ENCODE measurements at places on chromosomes 16 and 17. TPM values are rescaled to one million over a fixed set of nuclear protein-coding genes. Genes with fewer than 3 reads are reported as not detected.

The HSD17B1 gene
- total RNA-seq, result 0.80 TPM

GRCh38 chr17:39636587-39636926, 387 bp upstream of the STARD3 start:
- no peaks in the 10 kb centered on the region for H3K36me3 ChIP-seq
- H3K27ac ChIP-seq, result peak overlapping the region; percentile 92
- peak overlapping the region; percentile 94 for H3K4me3 ChIP-seq

The C17orf113 gene
- total RNA-seq, result 0.55 TPM

- no peaks in the 10 kb centered on the region for H3K36me3 ChIP-seq
- DNase-seq, result no peak
- H3K4me3 ChIP-seq, result no peak overlapping the region
- peaks cover 28% of the 10 kb centered on the region for H3K4me1 ChIP-seq
- no peaks in the 10 kb centered on the region for H3K27me3 ChIP-seq
- H3K27ac ChIP-seq, result no peak overlapping the region
Observed at GRCh38 chr17:46109603-46110189, 83.5 kb downstream of the KANSL1 start.

- H3K27me3 ChIP-seq, result peaks cover 7% of the 10 kb centered on the region
- no peak overlapping the region for H3K4me3 ChIP-seq
- DNase-seq, result no peak
- H3K27ac ChIP-seq, result no peak overlapping the region
- H3K4me1 ChIP-seq, result no peaks in the 10 kb centered on the region
- H3K36me3 ChIP-seq, result no peaks in the 10 kb centered on the region
Observed at GRCh38 chr17:72264682-72265405, 144.0 kb downstream of the SOX9 start.

DNA sequence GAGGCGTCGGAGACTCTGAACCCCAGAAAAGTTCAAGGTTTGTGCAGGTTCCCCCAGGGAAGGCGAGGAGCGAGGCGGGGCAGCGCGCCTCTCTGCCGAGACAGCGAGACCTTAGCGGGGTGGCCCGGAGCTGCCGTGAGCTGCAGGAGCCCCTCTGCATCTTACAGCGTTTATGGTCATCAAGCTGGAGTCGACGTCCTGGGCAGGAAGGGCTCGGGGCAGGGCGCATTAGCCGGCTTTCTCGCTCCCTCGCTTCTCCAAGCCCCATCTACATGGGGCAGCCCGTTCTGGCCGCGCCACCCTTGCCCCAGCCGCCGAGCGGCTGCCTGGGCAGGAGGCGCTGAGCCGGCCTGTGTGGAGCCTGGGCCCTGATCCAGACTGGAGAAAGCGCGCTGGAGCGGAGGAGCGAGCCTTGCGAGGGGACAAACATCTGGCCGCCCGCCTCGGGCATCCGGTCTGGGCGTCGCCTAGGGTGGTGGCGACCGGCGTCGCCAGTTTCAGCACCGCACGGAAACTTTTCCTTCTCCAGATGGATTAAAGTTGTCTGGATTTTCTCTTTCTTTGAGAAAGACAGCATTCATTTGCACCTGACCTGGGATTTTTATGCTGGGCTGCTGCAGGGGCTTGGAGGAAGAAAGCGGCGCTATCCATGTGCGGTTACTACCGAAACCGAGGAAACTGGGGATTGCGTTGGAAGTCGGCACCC, 750 bp downstream of the TMEM132E start:
- peaks cover 31% of the 10 kb centered on the region for H3K4me1 ChIP-seq
- peaks cover 88% of the 10 kb centered on the region for H3K27me3 ChIP-seq
- no peak for DNase-seq
- no peak overlapping the region for H3K27ac ChIP-seq

DNA sequence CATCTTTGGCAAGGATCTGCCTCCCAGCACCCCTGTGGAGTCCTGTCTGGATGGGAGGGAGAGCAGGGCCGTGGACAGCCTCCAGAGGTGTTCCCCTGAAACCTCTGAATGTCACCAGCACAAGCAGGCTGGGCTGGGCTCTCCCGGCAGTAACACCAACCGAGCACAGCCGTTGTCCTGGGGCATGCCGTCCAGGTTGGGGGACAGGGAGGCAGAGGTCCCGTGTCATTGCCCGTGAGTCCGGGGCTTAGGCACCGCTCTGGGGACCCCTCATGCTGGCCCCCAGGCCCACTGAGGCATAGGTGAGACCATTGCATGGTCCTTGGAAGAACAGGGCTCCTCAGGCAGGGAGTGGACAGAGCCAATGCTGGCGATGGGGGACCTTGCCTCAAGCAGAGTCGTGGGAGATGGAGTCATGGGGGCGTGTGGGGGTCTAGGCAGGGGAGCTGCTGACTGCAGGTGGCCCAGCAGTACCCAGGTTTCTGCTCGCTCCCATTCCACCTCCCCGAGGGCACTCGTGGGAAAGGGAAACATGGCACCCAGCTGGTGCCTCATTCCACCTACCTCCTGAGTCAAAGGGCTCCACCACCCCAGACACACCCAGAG, 17.5 kb downstream of the ENDOV start:
- no peaks in the 10 kb centered on the region for H3K4me1 ChIP-seq
- H3K36me3 ChIP-seq, result no peaks in the 10 kb centered on the region
- DNase-seq, result no peak
- H3K27me3 ChIP-seq, result no peaks in the 10 kb centered on the region
- H3K4me3 ChIP-seq, result no peak overlapping the region

GRCh38 chr16:10531582-10531981, 48.8 kb downstream of the EMP2 start:
- no peaks in the 10 kb centered on the region for H3K36me3 ChIP-seq
- no peaks in the 10 kb centered on the region for H3K4me1 ChIP-seq
- H3K4me3 ChIP-seq, result no peak overlapping the region
- DNase-seq, result no peak

DNA sequence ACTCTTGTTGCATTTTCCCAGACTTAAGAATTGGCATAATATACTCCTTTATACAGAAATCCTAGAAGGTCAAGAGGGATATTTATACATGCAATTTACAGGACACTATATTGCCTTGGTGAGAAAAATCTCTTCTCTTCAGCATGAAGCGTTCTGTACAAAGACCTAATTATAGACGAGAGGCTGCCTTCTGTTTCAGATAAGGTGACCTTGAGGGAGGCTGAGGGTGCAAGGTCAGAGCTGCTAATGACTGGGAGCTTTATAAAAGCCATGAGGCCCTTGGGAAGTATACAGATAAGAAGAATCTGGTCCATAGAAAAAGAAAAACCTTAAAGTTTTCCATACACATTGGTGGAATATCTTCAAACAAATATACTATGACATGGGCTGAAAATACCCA, 156.3 kb upstream of the SOX9 start:
- no peak for DNase-seq
- no peak overlapping the region for H3K27ac ChIP-seq
- no peaks in the 10 kb centered on the region for H3K27me3 ChIP-seq
- no peak overlapping the region for H3K4me3 ChIP-seq
- no peaks in the 10 kb centered on the region for H3K4me1 ChIP-seq

DNA sequence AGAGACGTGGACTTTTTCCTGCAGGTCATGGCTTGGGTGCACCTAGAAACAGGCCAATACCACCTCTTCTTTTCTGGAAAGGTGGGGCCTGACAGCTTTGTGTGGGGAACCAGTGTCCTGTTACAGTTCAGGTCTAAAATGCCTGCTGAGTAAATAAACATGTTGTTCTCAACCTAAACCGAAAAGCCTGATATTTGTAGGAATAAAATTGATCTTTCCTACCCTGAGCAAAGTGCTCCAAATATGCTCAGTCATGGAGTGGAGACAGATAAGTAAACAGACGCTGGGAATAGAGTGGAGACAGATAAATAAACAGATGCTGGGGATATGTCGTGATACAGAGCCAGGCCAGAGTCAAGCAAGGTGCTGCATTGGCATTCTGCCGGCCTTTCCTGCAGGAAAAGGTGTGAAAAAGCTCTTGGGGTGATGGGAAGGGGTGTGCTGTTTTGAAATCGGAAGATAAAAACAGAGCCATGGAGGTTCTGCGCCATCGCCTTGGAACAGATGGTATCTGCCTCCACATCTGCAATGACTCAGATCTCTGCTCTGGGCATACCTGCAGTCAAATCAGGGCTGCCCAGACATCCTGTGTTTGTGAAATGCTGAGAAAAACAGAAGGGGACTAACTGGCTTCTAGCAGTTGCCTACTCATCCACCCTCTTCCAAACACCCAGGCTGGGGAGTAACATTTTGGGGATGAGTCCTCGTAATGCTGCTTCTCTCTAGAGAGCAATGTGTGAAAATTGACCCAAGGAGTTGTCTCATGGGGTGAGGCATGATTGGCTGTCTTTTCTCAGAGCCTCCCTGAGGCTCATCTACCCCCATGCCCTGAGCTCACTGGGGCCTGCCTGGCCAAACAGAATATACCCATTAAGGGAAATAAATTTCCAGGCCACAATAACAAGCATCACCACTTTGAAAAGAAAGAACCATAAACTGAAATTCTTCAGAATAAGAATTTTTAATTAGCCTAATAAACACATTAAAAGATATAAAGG, 16.8 kb upstream of the TRPV2 start:
- no peak overlapping the region for H3K27ac ChIP-seq
- no peaks in the 10 kb centered on the region for H3K27me3 ChIP-seq
- H3K4me3 ChIP-seq, result no peak overlapping the region

DNA sequence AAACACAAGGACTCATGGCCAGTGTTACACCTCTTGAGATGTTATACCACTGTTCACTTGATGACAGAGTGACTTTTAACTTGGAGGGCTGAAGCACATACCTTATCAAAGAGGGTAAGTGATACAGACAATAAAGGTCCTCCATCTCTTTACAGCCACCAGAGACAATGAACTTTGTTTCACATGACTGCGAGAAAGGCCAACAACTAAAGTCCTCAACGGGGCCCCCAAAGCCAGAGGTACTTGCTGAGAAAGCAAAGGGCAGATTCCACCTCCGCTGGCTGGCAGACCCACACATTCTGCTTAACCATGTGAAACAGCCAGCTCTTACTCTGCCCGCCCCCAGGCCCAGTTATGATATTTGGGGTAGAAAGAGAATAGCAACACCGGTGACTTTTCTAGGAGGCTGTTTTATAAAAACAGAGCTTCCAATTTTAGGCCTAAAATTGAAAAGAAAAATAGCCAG, 21.4 kb downstream of the DCUN1D3 start:
- H3K36me3 ChIP-seq, result peaks cover 2% of the 10 kb centered on the region
- no peak overlapping the region for H3K4me3 ChIP-seq
- no peak overlapping the region for H3K27ac ChIP-seq
- H3K4me1 ChIP-seq, result peaks cover 14% of the 10 kb centered on the region
- no peaks in the 10 kb centered on the region for H3K27me3 ChIP-seq

DNA sequence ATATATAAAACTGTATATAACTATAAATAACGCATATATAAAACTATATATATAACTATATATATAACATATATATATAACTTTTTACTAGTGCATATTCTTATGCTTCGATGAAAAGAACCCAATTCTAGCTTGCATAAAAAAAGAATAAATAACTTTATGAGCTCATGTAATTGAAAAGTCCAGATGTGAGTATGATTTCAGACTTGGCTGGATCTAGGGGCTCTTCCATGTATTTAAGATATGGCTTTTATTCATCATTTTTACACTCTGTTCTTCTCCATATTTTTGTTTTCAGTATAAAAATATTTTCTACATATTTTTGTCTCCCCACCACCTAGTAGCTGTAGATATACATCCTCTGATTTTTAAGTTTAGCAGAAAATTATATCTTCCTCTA, 417.5 kb downstream of the CDH11 start:
- no peaks in the 10 kb centered on the region for H3K36me3 ChIP-seq
- DNase-seq, result no peak
- H3K27ac ChIP-seq, result no peak overlapping the region
- H3K27me3 ChIP-seq, result no peaks in the 10 kb centered on the region
- no peak overlapping the region for H3K4me3 ChIP-seq

GRCh38 chr17:79497777-79498348, 113.0 kb downstream of the RBFOX3 start:
- no peaks in the 10 kb centered on the region for H3K4me1 ChIP-seq
- H3K27me3 ChIP-seq, result peaks cover 11% of the 10 kb centered on the region
- no peak overlapping the region for H3K4me3 ChIP-seq
- no peak for DNase-seq
- no peak overlapping the region for H3K27ac ChIP-seq

GRCh38 chr17:79833744-79834564, 5.3 kb downstream of the CBX4 start:
- no peak for DNase-seq
- no peak overlapping the region for H3K4me3 ChIP-seq
- H3K27ac ChIP-seq, result no peak overlapping the region
- H3K27me3 ChIP-seq, result no peaks in the 10 kb centered on the region

The SPNS2 gene
- 0.53 TPM for total RNA-seq

The CCL7 gene
- total RNA-seq, result not detected

GRCh38 chr17:28033972-28034714, 8.3 kb upstream of the NLK start:
- H3K36me3 ChIP-seq, result no peaks in the 10 kb centered on the region
- DNase-seq, result no peak
- no peaks in the 10 kb centered on the region for H3K4me1 ChIP-seq
- no peak overlapping the region for H3K27ac ChIP-seq
- no peak overlapping the region for H3K4me3 ChIP-seq

DNA sequence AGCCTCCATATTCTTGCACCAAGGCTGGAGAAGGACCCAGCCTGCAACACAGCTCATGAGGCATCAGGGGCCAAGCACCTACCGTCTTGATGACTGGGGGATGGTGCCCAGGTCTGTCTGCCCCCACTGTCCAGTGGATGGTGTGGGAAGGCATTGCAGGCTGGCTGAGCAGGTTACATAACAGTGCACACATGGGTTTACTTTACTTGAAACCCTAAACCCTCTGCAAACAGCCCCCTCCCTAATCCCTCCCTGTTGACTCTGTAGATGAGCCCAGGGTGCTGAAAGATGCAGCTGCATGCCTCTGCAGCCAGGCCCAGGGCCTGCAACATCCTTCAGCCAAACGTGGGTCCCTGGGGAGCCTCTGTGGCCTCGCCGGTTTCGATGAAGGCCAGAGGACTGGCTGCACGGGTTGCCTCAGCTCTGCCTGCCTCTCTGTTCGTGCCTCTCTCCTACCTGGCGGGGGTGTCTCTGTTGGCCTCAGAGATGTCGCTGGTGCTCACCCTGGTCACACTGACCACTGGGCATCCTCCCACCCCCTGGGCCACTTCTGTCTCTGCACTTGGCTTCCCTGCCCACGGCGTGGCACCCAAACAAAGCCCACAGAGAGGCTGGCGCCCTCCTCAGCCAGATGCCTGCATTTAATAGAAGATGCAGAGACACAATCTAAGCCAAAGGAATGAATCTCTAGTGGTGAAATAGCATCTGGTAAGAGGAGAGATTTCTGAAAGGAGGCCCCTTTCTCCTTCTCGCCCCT, 95.1 kb downstream of the METRNL start:
- no peak overlapping the region for H3K4me3 ChIP-seq
- peaks cover 3% of the 10 kb centered on the region for H3K27me3 ChIP-seq
- H3K4me1 ChIP-seq, result no peaks in the 10 kb centered on the region
- no peak for DNase-seq

The KRTAP9-2 gene
- not detected for total RNA-seq

- H3K27me3 ChIP-seq, result no peaks in the 10 kb centered on the region
- DNase-seq, result no peak
- no peaks in the 10 kb centered on the region for H3K4me1 ChIP-seq
- no peak overlapping the region for H3K4me3 ChIP-seq
Observed at GRCh38 chr16:27498031-27498825, 51.5 kb downstream of the GTF3C1 start.

The SCRN2 gene
- total RNA-seq, result 17.2 TPM

Measured in CD4-positive, alpha-beta T cell (primary cell).